ENCODE measurements at places on chromosomes 16 and 17.

DNA sequence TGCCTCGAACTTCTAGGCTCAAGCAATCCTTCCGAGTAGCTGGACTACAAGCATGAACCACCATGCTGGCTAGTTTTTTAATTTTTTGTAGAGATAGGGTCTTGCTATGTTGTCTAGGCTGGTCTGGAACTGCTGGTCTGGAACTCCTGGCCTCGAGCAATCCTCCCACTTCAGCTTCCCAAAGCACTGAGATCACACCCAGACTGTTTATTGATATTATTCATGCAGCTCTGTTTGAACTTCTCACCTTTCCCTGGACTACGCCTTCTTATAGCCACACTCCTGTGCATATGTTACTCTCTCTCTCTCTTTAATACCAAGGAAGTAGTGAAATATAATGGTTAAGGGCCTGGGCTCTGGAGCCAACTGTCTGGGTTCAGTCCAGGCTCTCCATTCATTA, 4.6 kb downstream of the COG7 start:
- DNase-seq: peak; percentile 59

DNA sequence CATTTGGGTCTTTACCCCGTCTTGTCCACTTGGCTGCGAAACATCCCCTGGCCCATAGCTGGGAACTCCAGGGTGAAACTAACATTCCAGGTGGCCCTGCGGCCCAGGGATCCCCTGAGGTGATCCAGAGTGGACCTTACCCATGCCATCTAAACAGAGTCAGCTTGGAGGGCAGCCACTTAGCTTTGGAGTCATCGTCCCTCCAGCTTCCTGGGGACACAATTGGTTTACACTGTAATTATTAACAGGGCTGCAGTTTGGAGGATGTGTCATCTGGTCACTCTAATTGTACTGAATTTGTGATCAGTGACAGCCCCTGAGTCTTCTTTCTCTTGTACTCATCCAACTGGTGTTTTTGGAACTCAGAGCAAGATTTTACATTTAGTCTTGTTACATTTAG, 149.9 kb downstream of the ENGASE start:
- DNase-seq: peak; percentile 62

DNA sequence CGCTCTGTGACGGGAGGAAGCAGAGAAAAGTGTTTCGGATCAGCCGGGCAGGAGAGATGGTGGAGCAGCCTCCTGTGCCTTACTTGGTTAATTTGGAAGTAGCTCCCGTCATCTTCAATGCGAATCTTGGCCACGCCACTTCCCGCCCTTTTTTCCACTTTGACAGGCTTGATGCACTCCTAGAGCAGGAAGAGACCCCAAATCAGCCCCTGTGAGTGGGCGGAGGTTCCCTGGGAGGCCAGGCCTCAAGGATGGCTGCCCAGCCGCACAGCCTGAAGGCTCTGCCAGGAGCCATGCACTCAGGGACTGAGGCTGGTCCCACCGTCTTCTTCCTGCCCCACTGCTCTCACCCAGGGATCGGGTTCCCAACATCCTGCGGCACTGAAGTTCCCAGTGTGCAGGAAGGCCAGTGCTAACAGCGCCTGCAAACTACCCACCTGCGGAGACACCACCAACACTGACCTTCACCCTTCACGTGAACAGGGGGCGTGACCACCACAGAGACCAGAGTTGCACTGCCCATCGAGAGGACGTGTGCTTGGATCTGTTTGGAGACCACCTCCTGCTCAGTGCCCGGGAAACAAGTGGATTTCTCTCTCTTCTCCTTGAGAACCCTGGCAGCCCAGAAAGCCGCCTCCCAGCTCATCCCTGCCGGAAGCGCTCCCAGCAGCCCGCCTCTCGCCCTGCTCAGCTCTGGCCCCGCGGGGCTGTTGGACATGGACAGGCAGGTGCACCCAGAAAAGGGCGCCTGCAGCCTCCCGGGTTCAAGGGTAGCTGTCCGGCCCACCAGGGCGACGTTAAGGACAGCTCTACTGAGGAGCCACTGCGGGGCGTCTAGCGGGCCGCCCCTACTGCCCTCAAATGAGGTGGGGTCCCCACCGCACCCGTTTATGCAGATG, 988 bp downstream of the CIAO3 start:
- DNase-seq: no peak

DNA sequence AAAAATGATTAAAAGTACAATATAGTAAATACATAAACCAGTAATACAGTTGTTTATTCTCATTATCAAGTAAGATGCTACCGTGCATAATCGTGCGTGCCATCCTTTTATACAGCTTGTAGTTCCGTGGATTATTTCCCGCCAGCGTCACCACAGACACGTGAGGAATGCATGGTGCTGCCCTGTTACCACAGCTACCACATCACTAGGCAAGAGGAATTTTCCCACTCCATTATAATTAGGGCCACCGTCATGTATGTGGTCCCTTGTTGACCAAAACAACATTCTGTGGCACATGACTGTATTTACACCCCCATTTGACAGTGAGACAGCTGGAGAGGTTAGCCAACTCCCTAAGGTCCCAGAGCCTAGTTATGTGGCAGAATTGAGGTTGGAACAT, 30.5 kb upstream of the LGALS9 start:
- peak; percentile 56 for DNase-seq

DNA sequence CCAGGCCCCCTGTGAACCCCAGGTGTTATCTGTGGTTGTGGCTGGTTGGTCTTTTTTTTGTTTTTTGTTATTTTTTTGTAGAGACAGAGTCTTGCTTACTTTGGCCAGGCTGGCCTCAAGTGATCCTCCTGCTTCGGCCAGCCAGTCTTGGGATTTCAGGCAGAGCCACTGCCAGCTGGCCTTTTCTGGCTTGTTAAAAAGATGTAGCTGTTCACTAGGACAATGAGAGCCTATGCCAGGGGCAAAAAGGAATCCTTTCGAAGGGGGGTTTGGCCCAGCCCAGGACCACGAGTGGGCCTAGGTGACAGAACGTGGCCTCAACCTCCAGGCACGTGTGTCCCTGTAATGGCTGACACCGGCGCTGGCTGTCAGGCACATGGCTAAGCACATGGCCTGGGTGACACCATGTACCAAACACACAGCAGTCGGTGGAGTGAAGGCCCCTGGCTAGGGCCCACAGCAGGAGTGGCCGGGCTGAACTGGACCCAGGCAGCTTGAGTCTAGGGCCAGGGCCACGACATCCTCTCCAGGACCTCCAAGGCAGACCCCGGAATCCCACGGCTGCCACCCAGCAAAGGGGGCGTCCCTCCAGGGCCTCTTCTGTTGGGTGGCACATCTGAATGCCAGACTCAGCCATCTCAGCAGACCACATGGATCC, 6.9 kb upstream of the SLC38A8 start:
- DNase-seq: no peak

GRCh38 chr16:12767897-12768296, 35.8 kb downstream of the CPPED1 start:
- no peak for DNase-seq

GRCh38 chr16:15484662-15485061, 50.3 kb downstream of the BMERB1 start:
- no peak for DNase-seq

DNA sequence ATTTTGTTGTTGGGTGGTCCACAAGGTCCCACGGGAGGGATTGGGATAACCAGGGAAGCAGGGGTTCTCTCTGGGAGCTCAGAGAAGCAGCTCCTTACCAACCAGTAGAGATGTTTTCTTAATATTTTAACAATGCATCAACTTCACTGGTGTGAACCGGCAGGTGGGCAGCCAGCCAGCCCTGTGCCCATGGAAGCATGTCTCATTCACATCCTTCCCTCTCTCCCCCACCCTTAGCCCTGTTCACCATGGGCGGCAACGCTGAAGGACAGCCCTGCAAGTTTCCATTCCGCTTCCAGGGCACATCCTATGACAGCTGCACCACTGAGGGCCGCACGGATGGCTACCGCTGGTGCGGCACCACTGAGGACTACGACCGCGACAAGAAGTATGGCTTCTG, 9.3 kb downstream of the MMP2 start:
- DNase-seq: peak; percentile 71

DNA sequence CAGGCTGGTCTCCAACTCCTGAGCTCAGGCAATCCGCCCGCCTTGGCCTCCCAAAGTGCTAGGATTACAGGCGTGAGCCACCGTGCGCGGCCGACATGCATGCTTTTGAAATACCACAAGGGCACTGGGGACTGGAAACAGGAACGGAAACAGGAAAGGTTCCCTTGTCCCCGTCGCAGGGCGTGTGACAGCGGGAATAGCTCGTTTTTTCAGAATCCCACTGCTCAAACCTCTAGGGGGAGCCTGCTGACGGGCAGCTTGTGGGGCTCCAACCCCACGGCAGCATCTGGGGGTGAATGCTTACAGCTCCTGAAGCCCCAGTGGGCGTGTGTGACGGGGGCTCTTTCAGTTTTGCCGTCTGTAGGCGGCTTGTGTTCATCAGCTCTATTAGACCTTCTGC, 18.8 kb upstream of the ASGR2 start:
- peak; percentile 9 for DNase-seq

DNA sequence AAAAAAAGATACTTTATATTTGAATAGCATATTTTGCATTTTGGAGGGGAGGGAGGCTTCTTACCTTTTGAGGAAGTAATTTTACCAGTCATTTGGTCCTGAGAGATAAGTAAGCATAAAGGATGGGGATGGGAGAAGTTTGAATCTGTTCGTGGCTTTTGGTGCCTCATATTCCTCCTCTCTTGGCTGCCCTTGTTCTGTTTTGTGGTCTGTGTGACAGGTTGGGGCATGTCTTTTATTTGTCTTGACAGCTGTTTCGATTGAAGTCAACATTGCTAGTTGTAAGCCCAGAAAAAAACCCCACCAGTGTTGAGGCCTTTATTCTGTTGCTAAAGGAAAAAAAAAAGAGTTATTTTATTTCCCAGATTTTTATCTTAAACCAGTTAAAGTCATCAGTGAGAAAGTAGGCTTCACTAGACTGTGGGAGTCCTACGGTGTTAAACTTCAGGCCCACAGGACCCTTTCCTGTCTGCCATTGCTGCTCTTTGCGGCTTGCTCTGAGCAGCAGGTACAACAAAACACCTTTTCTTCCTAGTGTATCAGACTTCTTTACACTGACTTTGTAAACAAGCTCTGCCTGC, 11.4 kb downstream of the SLC7A6 start:
- DNase-seq: no peak

- DNase-seq: no peak
Measured at GRCh38 chr16:69225121-69225520, 38.2 kb downstream of the SNTB2 start.

- DNase-seq: no peak
Measured at GRCh38 chr16:46649588-46650253, 28.5 kb upstream of the SHCBP1 start.

GRCh38 chr17:2453866-2454265, 53.0 kb upstream of the MNT start:
- DNase-seq: no peak

DNA sequence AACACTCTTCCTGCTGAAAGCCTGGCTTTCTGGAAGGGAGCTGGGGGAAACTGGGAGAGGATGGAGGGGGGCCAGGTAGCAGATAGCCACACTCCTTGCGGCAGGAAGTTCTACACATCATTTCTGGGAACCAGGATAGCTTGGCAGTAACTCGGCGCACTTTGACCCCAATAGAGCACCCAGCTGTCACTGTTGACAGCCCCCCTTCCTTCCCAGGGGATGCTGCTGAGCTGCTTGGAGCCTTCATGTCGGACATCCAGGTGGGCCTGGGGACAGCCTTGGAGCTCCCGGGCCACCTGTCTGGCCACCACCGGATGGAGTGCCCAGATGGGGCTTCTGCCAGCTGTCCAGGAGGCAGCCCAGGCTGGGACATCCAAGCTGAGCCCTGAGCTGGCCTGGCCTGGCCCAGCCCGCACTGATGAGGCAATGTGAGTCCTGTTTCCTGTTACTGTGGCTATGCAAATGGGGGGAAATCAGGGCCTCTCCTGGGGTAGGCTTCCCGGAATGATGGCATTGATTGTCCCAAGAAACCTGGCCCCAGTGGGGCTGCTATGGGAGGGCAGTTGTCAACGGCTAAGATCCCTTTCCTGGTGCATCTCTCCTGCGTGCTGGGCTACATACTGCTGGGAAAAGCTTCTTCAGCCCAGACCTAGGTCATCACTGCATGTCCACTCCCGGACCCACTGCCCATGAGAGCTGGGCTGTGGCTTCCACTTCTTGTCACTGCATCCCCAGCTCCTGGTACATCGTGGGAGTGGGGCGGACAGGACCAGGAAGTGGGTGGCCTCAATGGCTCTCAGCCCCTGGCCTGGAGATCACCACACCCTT, 50.0 kb downstream of the SOCS1 start:
- peak; percentile 60 for DNase-seq

- DNase-seq: no peak
Measured at GRCh38 chr17:57563958-57564357, 181.1 kb downstream of the CCDC182 start.

GRCh38 chr16:24875466-24875865, 29.7 kb downstream of the SLC5A11 start:
- no peak for DNase-seq

- DNase-seq: no peak
Measured at GRCh38 chr17:78972507-78973105, 7.1 kb downstream of the LGALS3BP start.

- DNase-seq: no peak
Measured at GRCh38 chr17:17526369-17526768, 30.2 kb upstream of the RASD1 start.

- no peak for DNase-seq
Measured at GRCh38 chr16:50501986-50502615, 46.1 kb upstream of the NKD1 start.

- no peak for DNase-seq
Measured at GRCh38 chr17:57340160-57340981, 84.0 kb downstream of the MSI2 start.

GRCh38 chr16:51982715-51983680, 563.9 kb downstream of the TOX3 start:
- peak; percentile 73 for DNase-seq

GRCh38 chr16:46839986-46840443, 9.0 kb upstream of the C16orf87 start:
- DNase-seq: no peak

- no peak for DNase-seq
Measured at GRCh38 chr17:70078994-70079531, 4.0 kb downstream of the KCNJ16 start.

GRCh38 chr16:14475370-14476139, 154.5 kb downstream of the PARN start:
- DNase-seq: no peak

DNA sequence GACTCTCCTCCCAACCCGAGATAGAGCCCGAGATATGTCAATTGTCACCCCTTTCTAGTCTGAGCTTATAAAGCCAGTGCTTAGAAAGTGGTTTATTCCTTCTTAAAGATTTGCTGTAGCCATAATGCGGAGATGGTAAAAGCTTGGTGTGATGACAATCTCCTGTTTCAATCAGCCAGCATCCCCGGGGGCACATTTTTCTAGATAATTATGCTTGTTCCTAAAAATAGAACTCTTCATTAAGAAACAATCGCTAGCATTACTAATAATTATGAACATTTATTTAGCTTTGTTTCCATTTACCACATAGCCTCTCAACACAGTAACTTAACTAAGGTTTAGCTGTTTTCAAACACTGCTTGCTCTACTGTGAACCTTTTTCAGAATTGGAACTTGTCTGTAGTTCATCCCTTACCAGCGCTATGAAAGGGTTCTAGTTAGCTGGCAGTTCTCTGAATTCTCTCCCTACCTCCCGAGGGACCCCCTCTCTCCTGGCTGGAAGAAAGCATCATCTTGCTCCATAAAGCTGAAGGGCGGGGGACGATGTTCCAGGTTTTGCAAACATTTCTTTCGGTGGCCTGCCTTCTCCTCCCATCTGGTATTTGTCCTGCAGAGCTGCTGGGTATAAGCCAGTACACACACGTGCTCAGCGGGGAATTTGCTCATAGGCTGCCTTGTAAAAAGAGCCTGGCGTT, 922 bp upstream of the MRPL58 start:
- DNase-seq: peak; percentile 28

GRCh38 chr16:54411544-54411943, 125.0 kb upstream of the IRX3 start:
- DNase-seq: peak; percentile 29

Measured in kidney tubule cell (primary cell).